HS-5 (cell line): ENCODE measurements at places on chromosomes 11 and 22.

- DNase-seq, result no peak
These were observed 86.2 kb downstream of the UBASH3B start for GRCh38 chr11:122741613-122742300.

GRCh38 chr22:46455446-46455845 lies 82.0 kb downstream of the CELSR1 start:
- no peak for DNase-seq

GRCh38 chr11:116962108-116962507 lies 124.7 kb upstream of the APOA1 start:
- no peak for DNase-seq

GRCh38 chr11:72195518-72196270 lies 3.8 kb downstream of the FOLR1 start:
- DNase-seq, result no peak

DNA sequence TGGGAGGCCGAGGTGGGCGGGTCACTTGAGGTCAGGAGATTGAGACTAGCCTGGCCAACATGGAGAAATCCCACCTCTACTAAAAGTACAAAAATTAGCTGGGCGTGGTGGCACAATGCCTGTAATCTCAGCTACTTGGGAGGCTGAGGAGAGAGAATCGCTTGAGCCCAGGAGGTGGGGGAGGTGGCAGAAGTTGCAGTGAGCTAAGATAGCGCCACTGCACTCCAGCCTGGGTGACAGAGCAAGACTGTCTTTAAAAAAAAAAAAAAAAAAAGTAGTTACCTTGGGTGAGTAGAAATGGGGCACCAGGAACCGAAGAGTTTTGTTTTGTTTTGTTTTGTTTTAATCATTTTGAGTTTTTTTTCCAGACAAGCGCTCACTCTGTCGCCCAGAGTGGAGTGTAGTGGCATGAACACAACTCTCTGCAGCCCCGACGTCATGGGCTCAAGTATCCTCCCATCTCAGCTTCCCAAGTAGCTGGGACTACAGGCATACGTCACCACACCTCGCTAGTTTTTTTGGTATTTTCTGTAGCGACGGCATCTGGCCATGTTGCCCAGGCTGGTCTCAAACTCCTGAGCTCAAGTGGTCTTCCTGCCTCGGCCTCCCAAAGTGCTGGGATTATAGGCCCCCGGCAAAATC lies 15.8 kb downstream of the THAP12 start:
- DNase-seq, result no peak

GRCh38 chr11:27215471-27216269 lies 147.3 kb downstream of the CCDC34 start:
- no peak for DNase-seq

GRCh38 chr11:105693075-105693759 lies 83.3 kb downstream of the GRIA4 start:
- no peak for DNase-seq

GRCh38 chr11:116199182-116199581 lies 573.6 kb downstream of the BUD13 start:
- DNase-seq, result no peak

DNA sequence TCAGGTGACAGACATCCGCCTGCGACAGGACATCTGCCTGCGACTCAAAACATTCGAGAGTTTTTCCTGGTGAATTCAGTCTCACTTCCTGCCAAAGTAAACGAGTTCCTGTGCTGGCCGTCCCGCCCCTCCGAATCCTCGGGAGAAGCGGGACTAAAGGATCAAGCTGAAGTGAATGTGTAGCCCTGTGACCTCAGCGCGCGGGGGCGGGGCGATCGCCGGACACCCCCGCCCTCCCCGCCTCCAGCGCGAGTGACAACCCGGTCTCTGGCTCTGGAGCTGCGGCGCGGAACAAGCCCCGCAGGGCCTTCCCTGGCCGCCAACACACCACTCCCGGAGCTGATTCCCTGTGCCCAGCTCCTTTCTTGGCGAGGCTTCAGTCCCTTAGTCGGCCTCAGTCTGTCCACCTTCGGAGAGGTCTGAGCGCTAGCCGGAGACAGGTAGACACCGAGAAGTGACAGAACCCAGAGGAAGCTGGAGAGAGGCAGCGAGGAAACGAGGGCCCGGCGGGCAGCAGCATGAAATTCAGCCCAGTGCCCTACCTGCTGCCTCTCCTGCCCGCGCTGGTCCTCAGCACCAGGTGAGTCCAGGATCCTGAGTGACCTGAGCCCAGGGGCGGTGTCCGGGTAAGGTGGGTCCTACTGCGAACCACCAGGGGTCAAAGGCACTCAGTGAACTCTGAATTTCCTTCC lies 766.4 kb upstream of the LUZP2 start:
- no peak for DNase-seq

DNA sequence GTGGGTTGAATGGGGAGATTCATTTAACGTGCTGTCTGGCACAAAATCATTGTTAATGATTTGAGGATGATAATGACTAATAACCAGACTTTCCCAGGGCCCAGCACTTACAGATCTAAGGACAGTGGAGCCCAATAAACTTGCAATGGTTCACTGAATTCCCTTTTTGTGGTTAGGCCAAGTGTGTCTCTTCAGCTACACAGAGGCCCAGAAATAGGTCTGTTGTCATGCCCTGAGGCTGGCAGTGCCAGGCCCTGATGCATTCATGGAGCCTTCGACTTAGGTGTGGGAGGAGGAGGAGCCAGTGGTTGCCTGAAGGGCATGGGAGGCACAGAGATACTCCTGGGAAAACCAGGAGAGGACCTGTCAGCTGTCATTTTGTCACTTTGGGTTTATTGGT lies 56.1 kb downstream of the KIAA1671 start:
- no peak for DNase-seq

DNA sequence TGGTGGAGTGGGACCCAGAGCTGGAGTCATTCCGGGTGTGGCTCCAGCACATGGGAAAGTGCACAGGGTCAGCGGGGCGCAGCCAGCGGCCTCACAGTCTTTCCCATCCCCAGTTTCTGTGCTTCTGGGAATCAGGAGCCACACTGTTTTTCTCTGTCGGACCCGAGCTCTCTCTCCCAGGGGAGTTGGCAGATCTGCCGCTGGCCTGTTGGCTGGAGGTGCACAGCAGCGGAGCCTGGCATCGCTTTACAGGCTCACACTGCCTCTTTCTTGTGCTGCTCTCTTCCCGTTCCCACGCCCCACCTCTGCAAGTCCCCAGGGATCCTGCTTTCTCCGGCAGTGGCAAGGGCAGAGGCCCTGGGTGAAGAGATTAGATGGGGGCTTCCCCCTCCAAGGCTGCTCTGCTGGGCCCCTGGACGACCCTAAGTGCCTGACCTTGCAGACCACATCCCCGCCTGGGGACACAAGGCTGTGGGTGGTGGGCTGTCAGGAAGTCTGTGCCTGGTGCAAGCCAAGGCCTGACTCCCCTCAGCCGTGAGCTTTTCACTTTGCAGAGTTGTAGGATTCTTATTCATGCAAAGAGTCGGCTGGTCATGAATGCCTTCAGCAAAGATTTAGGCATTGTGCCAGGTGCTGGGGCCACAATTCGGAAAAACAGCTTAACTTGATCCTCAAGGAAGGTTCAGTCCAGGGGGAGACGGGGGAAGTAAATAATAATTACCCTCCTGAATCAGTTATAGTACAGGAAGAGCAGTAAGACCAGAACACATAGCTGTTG lies 116.3 kb downstream of the TIMP3 start:
- DNase-seq, result no peak

DNA sequence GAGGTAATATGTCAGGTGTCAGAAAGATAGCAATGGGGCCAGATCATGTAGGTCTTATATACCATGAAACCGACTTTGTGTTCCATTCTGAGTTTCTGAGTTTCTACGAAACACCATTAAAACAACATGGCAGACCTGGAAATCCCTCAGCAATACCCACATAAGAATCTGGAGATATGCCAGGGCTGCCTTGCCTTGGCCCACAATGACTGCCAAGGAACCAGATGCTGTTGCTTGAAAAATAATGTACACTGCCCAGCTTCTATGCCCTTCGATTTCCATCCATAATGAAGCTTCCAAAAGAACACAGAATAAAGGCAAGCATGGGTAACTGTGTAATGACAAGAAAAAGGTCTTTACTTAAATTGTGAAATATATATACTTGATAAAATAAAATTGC lies 277.4 kb downstream of the SOX6 start:
- DNase-seq, result no peak

- DNase-seq, result no peak
These were observed 15.3 kb downstream of the OR51M1 start for GRCh38 chr11:5398936-5399335.

DNA sequence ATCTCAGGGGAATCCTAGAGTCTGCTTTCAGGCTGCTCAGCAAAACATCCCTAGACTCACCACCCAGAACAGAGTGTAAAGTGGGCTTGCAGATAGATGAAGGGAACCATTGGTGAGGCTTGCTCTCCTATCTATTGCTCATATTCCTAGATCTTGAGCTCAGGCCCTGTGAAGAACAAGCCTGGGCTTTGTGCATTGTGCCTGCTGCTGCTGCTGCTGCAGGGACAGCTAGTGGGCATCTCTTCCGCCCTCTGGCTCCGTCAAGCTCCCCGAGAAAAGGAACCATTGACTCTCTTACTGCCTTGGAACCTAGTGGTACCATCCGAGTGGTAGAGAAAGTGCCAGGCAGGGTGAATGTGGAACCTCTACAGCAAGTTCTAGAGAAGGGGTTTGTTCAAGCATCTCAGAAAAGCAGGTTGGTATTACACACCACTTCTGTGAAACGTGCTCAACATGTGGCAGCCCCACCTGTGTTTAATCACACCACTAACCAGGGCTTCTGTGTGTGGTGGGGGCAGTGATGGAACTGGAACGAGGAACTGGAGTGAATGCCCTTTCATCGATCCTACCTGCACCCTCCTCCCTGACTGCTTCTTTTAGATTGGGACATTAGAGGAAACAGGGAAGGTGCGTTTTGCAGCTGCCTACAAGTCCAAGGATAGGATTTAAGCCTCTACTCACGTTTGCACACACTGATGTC lies 4.4 kb downstream of the BACE1-AS start:
- DNase-seq, result no peak

DNA sequence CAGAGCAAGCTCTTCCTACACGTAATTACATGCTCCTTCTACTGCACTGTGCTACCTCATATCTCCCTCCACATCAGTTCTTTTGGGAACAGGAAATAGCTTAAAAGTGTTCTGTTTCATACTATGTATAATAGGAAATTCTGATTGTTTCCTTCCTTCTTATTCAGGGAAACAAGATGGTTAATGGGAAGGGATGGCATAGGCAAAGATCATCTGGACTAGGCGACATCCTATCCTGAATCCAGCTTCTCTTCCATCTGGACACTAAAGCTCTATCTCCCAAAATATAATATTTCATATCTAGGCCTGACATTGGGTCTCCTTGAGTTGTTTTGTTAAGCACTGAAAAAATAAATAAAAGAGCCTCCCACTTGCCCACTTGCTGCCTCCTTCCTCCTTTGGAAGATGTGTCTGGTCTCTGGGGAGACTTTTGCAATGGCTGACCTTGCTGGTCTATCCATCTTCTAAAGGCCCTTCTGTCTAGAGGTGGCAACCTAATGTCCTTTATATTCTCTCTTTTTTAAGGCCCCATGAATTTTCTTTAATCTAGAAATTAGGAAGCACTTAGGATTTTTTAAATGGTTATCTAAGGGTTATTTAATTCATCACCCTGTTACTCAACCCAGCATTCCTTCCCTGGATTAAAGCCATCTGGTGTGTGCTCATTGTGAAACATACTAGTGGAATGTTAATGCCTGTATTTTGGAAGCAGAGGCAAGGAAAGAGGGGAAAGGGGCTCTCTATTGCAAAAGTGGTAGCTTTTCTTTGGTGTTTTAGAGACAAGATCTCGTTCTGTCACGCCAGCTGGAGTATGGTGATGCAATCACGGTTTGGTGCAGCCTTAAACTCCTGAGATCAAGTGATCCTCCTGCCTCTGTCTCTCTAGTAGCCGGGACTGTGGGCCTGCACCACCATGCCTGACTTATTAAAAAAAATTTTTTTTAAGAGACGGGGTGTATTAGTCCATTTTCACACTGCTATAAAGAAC lies 20.6 kb downstream of the CLMP start:
- DNase-seq, result peak; percentile 97

DNA sequence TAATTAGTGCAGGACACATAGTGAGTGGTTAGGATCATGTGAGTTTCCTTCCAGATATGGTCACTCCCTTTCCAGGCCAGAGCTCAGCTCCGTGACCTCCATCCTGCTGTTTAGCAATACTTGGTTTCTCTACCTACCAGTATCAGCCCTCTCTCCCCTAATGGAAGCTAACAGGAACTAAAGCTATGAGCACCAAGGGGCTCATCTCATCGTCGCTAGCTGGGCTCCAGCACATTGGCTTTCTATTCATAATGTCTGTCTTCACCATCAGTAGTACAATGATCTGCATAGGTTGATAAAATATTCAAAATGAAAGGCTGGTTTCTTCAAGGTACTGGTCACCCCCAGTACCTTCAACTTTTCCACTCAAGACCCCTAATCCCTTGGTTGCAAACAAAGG lies 2.4 kb upstream of the GALNT18 start:
- no peak for DNase-seq

DNA sequence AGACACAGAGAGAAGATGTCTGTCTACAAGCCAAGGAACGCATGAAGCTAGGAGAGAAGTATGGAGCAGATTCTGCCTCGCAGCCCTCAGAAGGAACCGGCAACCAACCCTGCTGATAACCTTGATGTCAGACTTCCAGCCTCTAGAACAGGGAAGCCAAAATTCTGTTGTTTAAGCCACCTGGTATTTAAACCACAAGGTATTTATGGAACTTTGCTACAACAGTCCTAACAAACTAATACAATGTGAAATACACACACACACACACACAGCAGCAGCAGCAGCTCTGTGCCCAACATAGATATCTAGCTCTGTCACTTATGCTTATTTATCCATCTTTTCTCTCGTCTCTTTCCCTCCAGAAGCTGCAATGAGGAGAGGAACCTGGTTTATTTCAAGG lies 400.0 kb downstream of the ETS1 start:
- no peak for DNase-seq

- peak; percentile 68 for DNase-seq
These were observed 11.1 kb downstream of the TXN2 start for GRCh38 chr22:36470162-36470993.

DNA sequence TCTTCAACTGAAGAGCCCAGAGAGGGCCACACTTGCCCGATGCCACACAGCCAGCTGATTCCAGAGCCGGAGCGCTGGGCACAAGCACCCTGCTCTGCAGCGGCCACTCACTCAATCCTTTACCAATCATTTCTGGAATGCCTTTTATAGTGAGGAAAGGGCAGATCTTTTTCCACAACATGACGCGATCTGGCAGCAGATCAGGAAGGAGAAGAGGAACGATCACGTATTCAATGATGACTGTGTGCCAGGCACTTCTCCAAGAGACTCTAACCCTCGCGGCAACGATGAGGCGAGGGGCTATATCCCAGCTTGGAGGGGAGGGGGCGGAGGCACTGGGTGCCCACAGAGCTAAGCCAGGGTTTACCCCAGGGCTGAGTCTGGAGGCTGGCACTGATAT lies 56.3 kb upstream of the TCF20 start:
- DNase-seq, result no peak
